ENCODE measurements at places on chromosomes 12 and 14.

DNA sequence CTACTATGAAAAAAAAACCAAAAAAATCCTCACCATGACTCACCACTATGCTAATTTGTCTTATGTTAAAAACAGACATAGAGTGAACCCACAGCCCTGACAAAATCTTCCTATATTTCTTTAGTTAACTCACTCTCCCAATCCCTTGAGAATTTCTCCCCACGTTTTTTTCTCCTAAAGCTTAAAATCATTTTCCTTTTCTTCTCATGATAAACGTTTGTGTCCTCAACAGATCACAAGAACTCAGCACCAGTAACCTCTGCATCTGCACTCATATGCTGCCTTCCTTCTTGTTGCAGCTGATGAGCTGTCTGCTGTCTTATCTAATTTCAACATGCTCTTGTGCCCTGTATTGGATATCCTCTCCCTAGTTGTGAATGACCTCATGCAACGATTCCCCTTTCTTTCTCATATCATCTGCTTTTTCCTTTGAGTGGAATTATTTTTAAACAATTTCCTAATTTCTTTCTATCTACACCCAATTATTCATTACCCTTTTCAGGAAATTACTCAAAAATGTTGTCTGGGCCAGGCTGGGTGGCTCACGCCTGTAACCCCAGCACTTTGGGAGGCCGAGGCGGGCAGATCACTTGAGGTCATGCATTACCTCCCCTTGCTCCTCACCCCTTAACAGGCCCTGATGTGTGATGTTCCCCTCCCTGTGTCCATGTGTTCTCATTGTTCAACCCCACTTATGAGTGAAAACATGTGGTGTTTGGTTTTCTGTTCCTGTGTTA, 427.5 kb upstream of the MGAT4C start:
- DNase-seq, result no peak

- DNase-seq, result no peak
These were observed 1.1 kb downstream of the TOGARAM1 start for GRCh38 chr14:44963044-44963528.

DNA sequence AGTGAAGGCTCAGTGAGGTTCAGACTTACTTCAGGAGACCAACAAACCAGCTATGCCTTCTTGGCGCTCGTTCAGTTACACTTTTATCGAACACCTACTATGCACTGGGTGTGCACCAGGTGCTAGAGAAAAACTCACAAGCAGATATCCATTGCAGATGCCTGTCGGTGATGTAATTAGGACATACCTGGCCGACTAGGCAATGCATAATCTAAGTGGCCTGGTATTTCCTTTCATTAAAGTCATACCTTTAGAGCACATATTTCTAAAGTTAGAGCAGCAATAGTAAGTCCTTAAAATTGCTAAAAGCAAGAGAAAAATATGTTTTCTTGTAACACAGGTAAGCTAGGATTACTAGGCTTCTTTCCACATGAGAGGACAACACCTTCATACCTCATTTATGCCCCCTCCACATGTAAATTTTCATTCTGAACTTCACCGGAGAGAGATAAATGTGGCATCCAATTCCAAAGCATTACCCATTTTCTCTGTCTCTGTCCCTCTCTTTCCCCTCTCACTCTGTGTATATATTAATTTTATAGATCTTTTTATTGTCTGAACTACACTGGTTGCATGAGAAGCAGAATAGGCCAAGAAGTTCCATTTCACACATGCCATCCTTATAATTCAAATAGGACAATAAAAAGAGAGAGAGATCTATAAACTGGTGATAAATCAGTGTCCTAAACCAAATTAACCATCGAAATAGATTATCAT, 242.2 kb downstream of the SPTSSA start:
- DNase-seq, result no peak

- peak; percentile 52 for DNase-seq
These were observed 22.2 kb downstream of the MANSC1 start for GRCh38 chr12:12327802-12328201.

GRCh38 chr12:101076921-101077320, 133.1 kb downstream of the SLC5A8 start:
- DNase-seq, result no peak

DNA sequence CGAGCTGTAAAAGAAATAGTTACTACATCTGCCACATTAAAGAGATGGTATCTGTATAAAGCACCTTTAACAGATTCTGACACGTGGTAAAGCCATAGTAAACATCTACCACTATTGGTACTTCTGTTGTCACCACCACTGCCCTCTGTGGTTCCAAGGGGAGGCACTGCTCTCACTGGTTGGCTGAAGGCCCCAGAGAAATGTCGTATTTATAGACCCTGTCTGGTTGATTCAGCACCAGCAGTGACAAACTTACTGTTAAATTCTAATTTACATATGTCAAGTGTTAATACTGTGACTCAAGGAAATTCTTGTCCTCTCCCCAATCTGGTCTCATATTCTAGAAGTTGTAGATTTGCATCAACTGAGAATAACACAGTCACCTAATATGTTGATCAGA, 281.1 kb downstream of the ERC1 start:
- no peak for DNase-seq

- DNase-seq, result no peak
These were observed 10.4 kb upstream of the OSBPL8 start for GRCh38 chr12:76569685-76570604.

GRCh38 chr14:60945984-60946383, 34.9 kb downstream of the TRMT5 start:
- DNase-seq, result no peak

DNA sequence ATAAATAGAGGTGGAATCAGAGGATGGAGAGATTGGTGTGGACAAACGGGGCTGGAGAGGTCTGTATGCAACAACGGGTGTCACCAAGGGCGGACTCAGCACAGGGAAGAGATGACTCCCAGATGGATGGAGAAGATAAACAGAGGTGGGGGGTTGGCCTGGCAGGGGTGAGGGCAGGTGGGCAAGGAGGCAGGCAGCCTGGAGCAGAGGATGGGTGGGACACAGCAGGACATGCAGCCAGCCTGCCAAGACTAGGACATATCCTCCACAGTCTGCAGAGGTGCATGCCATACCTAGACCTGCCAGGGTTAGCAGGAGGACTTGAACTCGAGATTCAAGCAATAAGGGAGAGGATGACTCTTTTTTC, 56.2 kb downstream of the TTC7B start:
- no peak for DNase-seq

DNA sequence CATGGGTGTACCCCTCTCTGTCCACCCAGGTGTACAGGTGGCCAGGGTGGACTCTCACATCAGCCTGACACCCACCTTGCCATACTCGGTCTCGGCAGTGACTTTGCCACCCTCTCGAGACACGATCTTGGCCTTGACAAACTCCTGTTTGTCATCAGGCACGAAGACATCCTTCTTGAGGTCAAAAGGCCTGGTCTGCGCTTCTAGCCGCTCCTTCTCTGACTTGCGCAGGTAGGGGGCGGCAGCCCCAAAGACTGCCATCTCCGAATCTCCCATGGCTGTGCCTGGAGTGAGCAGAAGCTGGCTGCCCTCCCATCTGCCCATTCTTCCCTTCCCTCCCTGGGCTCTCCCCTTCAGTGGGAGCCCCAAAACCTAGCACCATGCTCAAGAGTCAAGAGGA, 2.0 kb downstream of the MYH7 start:
- DNase-seq, result no peak

DNA sequence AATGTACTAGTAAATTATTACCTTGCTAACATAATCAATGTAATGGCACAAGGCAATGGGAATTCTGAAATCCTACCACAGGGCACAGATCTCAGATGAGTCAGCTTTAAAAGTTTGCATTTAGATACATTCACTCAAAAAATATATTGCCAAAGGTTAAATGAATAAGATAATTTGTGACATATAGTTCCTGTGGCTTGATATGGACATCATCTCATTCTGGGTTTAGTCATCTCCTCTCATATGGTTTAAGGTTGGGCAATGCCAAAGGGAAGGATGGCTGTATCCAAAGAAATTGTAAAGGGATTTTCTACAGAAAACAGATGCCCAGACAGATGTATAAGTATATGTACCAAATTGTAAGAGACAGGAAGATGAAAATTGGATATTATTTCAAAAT, 1065.0 kb downstream of the LRFN5 start:
- DNase-seq, result no peak

DNA sequence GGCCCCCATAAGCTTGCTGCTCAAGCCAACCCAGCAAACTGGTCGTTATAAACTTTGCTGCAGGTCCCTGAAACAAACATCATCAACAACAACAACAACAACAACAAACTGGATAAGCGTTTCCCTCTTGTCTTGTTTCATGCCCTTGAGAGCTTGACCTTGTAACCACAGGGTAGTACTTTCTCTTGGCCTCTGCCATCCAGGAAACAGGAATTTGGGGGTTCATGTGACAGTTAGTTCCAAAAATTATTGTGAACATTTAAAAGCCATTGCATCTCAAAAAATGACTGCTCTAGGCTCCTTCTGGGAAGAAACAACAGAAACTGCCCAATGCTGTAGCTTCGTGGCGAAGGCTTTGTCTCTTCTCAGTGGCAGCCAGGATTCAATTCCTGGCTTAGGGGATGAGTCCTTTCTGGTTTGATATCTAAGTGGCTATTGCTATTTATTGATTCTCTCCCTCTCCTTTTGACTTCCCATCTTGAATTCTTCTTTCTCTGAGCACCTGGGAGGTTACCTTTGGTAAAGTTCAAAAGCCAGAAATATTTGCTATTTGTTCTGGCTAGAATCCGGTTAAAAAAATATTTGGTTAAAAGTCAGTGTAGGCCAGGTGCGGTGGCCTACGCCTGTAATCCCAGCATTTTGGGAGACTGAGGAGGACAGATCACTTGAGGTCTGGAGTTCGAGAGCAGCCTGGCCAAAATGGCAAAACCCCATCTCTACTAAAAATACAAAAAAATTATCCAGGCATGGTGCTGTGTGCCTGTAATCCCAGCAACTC, 52.0 kb upstream of the CPM start:
- no peak for DNase-seq

- DNase-seq, result no peak
These were observed 57.2 kb upstream of the LRTM2 start for GRCh38 chr12:1763153-1763552.

- peak; percentile 75 for DNase-seq
These were observed 2.5 kb downstream of the ARHGAP9 start for GRCh38 chr12:57476993-57477709.

DNA sequence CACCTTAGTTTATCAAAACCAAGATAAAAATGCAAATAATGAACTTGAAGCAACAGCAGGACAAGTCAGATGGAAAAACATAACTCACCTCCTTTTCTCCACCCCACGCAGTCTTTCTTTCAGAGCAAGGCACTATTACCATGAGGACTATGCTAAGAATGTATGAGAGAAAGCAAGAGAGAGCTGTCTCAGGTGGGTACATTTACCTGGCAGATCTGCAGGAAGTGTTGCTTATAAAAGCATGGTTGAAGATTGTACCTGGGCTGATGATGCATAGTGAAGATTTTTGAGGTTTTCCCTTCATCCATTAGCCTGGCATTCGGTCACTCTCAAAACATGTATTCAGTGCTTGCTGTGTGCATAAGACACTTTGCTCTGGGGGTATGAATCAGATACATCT, 68.8 kb upstream of the IFNG-AS1 start:
- peak; percentile 8 for DNase-seq

- no peak for DNase-seq
These were observed 640 bp downstream of the ARMH4 start for GRCh38 chr14:58151133-58152013.

DNA sequence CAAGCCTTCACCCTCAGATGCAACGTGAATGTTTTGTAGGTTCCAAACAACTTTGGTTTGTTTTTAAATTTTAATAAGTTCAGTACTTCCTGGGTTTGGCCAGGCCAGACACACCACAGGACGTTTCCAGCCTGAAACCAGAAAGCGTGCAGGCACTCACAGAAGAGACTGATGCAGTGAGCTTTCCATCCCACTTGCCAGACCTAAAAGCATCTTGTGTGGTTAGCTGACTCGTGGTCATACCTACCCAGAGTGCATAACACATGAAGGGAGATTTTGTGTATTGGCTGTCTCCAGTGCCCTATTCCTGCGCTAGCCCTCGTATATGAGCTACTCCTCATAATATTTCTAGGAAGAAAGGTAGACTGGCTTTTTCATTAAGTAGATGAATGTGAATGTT, 297.3 kb upstream of the FAR2 start:
- DNase-seq, result no peak

DNA sequence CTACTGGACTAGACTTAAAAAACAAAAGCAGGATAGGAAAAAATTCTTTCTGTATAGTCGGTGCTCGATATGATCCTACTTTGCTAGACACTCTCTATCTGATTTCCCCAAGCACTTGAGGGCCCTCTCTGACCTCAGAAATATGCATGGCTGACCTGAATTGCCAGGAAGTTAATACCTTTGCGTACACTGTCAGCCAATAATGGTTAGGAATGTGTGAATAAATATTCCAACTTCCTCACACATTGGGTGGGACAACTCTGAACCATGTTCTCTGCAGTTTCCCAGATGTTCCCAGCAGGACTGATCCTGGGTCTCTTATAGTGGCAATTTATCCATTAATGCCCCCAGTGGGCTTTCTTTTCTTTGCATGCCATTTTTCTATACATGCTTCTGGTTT, 20.5 kb upstream of the RPL10L start:
- no peak for DNase-seq

DNA sequence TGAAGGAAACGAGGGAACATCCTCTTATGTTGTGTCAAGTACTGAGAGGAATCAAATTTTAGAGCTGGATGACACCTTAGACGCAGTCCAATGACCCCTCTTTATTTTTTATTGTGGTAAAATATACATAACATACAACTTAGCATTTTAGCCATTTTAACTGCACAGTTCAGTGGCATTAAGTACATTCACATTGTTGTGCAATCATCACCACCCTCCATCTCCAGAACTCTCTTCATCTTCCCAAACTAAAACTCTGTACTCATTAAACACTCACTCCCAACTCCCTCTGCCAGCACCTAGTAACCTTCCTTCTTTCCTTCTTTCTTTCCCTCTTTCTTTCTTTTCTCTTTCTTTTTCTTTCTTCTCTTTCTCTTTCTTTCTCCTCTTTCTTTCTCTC, 97.2 kb upstream of the SLC24A4 start:
- no peak for DNase-seq

DNA sequence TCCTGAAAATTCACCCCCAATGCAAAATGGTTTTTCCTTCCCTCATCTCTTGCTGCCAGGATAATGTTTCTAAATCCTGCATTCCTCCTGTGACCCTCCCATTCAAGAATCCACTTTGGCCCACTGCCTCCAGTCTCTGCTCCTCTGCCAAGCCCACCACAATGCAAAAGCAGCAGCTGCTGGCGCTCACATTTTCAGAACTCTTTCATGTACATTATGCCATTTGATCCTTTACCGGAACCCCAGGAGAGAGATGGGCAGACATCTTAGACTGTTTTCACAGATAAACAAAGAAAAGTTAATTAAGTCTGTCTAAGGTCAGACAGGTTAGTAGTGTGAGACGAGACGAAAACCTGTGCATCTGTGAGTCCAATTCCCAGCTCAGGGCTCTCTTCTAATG, 12.9 kb downstream of the LRIG3 start:
- DNase-seq, result no peak

- DNase-seq, result no peak
These were observed 136.9 kb downstream of the STXBP6 start for GRCh38 chr14:24913021-24913420.

DNA sequence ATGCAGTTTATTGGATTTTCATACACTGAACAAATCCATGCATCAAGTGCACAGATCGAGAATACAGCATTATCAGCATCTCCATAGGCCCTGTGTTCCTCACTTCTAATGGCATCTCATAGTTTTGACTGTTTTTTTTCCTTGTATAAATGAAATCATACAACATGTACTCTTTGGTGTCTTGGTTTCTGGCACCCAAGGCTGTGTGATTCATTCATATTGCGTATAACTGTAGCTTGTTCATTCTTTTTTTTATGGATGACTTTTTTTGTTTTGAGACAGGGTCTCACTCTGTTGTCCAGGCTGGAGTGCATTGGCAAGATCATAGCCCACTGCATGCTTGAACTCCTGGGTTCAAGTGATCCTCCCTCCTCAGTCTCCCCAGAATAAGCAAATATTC, 14.3 kb downstream of the RASSF8 start:
- DNase-seq, result no peak

All from SJSA1 (cell line).